AG10803 (cell line): ENCODE measurements at places on chromosomes 13 and 19.
A peak's percentile ranks its signal among the peaks of the same experiment; 100 is the strongest.

DNA sequence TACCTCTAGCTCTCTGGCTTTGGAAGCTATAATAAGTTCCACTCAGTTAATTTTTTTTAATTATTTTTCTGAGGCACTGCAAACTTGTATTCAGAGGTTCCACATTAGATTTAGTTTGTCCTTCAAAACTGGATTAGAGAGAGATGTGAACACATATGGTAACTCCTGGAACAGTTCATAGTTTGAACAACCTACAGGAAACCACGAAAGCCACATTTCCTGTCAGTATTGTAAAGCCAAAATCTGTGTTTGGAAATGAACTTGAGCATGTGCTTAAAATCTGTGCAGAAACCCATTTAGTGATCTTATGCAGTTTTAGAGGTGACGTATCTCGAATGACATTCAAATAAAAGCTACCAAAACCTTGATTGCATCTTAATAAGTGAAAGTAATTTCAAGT lies 1952.0 kb downstream of the OLFM4 start:
- no peak for DNase-seq

DNA sequence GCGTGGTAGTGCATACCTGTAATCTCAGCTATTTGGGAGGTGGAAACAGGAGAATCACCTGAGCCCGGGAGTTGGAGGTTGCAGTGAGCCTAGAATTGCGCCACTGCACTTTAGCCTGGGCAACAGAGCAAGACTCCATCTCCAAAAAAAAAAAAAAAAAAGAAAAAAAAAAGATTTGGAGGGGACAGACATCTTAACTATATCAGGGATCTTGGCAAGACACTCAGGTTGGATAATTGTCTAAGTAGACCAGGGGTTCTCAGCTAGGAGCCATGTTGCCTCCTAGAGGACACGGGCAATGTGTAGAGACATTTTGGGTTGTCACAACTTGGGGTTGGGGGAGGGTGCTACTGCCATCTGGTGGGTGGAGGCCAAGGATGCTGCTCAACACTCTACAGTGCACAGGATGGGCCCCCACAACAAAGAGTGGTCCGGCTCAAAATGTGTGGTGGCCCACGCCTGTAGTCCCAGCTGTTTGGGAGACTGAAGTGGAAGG lies 1.9 kb upstream of the ZNF580 start:
- DNase-seq = peak; percentile 37

DNA sequence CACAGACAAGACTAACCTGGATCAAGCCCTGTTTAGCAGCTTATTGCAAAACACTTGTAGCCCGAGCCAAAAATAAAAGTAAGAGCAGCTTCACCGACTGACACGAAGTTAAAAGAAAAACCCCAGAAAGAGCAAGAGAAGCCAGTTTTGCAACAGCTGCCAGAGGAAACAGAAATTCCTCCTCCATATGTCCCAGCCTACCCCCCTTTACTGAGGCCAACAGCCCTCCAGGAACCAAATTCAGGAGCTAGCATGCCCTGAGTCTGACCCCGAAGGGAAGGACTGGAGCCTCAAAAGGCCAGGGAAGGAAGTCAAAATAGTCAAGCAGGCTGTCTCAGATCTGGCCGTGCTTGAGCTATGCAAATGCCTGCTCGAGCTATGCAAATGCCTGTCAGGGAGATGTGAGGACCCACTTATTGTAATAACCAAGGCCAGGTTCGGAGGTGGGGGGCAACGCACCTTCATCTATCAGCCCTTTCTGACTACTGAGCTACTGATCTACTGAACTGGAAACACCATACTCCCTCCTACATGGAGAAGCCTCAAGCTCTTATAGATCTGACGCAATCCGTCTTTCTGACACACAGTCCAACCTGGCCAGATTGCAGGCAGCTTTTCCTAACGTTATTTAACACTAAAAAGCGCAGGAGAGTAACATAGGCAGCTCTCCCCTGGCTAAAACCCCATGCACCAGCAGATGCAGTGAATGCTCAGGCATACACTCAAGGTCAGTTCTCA lies 6.7 kb downstream of the SIGLEC11 start:
- peak; percentile 35 for DNase-seq

- no peak for DNase-seq
Measured at GRCh38 chr13:90293793-90294361, 1053.6 kb upstream of the MIR17HG start.

DNA sequence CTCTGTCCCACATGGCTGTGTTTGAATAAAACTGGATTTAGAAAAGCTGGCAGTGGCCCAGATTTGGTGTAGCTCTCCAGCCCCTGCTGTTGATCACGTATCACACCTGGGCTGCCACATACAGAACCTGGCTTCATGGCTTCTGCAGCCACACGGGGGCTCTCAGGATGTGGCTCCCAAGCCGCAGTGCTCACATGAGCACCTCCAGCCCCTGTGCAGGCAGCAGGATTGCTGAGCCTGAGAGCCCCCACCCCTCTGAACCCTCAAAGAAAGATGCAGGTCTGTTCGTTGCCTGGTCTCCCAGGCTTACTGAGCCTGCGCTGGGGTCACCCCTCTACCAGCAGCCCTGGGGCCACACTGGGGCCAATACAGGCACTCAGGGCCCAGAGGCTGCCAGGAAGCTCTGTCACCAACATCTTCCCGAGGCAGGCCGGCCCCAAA lies 2.7 kb downstream of the PLEKHF1 start:
- DNase-seq = no peak

DNA sequence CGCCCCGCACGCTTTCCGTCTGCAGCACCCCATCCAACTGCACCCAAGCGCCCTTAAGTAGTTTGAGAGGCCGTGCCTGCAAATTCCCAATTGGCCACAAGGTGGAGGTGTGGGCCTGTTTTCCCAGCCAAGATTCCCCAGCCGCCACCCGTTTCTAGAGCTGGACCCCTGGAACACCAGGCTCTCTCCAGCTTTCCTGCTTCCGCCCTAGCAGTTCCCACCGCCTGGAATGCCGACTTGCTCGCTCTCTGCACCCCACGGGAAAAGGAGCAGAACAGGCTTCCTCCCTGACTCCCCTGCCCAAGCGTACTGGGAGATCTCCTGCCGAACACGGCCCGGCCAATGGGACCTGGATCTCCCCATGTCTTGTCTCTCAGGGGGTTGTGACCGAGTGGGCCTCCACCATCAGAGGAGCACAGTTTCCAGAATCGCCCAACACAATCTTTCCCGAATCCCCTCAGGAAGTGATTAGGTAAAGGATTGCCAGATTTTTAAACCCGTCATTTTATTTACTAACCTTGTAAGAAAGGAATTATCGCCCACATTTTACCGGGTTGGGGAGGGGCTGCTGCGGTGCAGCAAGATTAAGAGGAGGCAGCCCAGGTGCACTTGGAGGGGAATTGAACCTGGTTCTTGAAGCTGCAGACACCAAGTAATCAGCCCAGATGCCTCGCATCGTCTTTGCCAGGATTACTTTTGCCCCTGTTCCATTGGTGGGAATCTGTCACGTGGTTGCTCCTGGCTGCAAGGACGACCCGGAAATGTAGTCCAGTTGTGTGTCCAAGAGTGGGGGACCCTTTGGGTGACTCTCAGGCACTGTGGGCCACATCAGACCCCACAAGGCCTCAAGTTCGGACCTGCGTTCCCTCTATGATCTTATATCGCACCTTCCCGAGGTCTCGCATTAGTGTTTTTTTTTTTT lies 3.5 kb upstream of the NAPSA start:
- peak; percentile 87 for DNase-seq

- no peak for DNase-seq
Measured at GRCh38 chr13:102231479-102231878, 170.4 kb downstream of the FGF14 start.

GRCh38 chr13:104683789-104684188 lies 1617.6 kb upstream of the SLC10A2 start:
- DNase-seq = no peak

DNA sequence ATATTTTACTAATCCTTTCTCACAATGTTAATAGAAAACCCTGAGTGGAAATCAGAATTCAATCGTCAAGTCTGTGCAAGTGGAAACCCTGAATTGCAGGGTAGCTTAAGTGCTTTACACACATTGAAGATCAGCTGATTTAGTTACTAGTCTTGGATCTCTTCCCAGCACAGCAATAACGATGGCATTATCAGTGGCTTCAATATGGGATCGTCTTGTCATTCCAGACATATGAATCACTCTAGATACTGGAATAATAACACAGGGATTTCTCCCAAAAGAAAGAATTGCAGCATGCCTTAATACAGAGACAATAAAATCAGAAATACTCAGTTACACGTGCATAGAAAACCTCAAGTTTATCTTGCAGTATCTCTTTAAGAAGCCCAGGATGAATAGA lies 12.6 kb upstream of the METTL21C start:
- peak; percentile 96 for DNase-seq

DNA sequence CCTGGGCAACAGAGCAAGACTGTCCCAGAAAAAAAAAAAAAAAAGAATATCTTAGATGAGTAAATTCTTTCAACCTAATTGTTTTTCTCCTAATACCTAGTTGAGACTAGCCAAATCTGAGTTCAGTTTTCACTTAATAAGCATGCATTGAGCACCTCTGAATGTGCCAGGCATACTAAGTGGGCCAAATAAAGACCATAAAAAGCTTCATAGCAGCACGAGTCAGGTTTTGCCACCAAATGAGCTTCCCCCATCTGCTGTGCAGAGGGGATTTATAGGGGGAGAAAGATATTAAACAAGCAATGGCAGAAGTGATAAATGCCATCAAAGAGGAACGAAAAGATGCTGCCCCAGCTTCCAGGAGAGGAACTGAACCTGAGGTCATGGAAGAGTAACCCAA lies 11.4 kb downstream of the THSD1 start:
- no peak for DNase-seq

DNA sequence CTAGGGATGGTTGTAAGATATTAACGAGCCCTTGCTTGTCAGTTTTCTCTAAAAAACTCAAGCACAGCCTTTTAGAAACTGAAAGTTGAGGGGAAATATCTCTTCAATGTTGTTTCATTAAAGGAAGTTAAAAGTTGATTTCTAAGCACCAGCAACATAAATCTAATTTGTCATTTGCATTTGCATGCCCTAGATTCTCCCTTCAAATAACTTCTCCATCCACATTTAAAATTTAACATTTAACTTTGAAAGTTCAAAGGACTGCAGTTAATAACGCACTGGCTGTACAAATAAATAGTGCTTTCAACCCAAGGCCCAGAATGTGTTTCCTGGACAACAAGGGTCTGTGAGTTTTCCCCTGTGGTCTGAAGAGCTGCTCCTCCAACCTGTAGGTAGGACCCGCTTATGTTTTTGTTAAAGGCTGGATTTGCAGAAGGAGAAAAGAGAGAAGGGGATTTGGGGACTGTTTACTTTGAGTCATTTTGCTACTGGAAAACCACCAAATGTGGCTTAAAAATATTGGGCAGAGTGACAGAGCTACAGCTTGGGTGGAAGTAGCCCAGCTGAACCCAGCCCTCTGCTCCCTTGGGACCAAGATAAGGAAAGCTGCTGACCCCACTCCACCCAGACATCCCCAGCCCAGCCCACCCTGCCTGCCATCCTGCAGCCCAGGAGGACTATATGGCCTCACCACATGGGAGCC lies 39.8 kb downstream of the TNFRSF19 start:
- no peak for DNase-seq

DNA sequence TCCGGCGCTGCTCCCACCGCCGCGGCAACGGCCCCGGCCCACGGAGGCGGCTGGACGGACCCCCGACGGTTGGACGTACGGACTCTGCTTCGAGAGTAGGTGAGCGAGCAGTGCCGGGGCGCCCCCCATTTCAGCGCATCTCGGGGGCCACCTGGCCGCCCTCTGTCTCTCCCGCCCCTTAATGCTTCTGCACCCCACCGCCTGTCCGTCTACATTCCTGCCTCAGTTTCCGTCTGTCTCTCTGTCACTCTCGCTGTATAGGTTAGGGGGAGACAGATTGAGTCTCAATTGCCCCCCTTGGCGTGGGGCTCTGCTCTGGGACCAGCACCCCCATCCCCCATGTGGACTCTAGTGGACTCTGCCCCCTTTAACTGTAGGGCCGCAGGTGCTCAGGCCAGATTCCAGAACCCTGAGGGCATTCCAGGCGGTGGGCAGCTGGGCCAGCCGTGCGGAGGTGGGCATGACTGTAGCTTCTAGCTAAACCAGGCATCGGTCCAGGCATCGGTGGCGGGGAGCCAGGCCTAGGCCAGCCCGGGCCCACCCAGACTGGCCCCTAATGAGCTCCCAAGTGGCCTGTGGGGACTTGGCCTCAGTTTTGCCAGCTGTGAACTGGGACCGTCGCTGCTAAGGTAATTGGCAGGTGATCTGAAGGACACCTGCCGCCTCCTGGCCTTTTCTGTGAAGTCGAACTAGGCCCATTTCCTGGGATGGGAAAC lies 373 bp downstream of the TNFAIP8L1 start:
- DNase-seq = no peak

DNA sequence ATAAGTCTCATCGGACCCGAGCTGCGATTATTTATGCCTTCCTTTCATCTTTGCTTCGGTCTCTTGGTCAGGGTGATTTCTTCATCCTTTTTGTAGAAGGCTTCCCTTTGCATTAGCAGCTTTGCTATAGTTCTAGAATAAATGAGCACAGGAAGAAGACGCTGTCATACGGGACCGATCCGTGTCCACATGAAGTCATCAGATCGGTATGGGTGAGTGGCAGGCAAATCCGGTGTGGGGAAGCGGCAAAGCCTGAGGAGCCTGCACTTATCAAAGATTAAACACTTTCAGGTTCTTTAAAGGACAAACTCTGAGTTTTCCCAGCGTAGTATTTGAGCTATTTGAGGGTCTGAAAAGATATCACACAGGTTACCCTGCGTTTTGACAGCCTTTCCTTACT lies 119.3 kb downstream of the IRS2 start:
- peak; percentile 53 for DNase-seq

GRCh38 chr13:93372856-93373255 lies 146.2 kb downstream of the GPC6 start:
- DNase-seq = no peak

DNA sequence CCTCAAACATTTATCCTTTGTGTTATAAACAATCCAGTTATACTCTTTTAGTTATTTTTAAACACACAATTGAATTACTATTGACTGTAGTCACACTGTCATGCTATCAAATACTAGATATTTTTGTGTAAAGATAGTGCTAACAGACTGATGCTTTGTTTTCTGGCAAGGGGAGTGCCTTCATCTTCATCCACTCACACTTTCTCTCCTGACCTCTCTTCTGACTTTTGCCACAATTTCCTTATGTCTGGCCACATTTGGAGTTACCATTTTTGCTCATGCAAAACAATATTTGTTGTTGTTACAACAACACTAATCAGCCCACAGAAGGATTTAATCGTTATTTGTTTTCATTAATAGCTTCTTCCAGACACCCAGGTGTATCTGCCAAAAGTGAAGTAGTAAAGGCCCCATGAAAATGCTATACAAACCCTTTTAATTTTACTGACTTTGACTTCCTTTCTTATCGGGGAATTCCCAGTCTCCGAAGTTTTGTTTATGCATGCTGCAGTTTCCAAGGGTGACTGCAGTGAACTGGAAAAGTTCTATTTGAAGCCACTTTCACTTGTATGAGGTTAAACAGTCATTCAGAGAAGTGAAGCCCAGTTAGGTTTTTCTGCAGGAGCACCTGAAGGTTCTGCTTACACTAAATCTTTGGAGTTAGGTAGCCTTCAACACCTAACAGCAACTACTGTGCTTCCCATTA lies 66.1 kb upstream of the FRY start:
- peak; percentile 58 for DNase-seq

DNA sequence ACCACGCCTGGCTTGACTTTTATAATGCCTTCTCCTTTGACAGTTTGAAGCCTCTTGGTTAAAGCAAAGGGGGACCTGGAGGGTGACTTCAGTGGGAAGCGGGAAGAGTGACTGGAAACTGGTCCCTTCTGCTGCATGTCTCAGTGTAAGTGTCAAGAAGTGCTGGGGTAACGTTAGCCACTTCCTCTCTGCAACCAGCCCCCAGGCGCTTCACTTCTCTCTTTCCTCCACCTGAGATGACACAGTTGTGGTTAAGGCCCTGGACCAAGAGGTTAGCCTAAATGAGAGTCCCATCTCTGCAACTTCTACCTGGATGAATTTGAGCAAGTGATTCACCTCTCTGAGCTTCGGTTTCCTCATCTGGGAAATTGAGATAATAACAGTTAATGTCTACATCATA lies 16.3 kb downstream of the LEUTX start:
- DNase-seq = no peak
